ENCODE measurements at places on chromosomes 7 and 10. TPM values are rescaled to one million over a fixed set of nuclear protein-coding genes. Genes with fewer than 3 reads are reported as not detected.

ZMYND11 gene
- total RNA-seq = 31.8 TPM

RAMP3 gene
- total RNA-seq = not detected

AGR2 gene
- not detected for total RNA-seq

PRKCQ gene
- 58.7 TPM for total RNA-seq
